Endodermal cell (in vitro differentiated cells): ENCODE measurements at places on chromosomes 7 and 10. TPM values are rescaled to one million over a fixed set of nuclear protein-coding genes. Genes with fewer than 3 reads are reported as not detected.

DNA sequence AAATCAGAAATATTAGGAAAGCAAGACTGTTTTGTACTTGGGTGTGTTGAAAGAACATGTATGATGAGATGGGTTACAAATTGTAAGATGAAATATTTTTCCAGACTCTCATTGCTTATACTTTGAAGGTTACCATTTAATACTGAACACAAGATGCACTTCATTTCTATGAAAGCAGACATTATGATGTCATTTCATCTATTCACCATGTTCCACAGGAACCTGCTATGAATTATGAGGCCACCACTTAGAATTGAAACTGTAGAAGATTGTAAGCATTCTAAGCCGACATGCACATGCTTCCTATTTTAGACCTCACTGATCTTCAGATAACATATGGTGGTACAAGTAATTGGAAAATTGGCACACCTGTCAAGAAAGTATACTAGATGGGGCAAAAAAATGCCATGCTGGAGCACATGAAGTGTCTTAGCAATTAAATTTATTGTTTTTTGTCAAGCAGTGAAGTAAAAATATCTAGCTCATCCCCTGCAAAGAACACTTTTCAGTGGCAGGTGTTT is 195.0 kb downstream of the PHF14 start:
- no peaks in the 10 kb centered on the region for H3K36me3 ChIP-seq
- DNase-seq: no peak
- no peaks in the 10 kb centered on the region for H3K27me3 ChIP-seq
- H3K4me3 ChIP-seq: no peak overlapping the region
- peaks cover 3% of the 10 kb centered on the region for H3K4me1 ChIP-seq

- DNase-seq: no peak
- H3K36me3 ChIP-seq: peaks cover 62% of the 10 kb centered on the region
- H3K27me3 ChIP-seq: no peaks in the 10 kb centered on the region
- no peak overlapping the region for H3K4me3 ChIP-seq
These were observed 41.0 kb downstream of the AASS start for GRCh38 chr7:122103064-122103463.

DNA sequence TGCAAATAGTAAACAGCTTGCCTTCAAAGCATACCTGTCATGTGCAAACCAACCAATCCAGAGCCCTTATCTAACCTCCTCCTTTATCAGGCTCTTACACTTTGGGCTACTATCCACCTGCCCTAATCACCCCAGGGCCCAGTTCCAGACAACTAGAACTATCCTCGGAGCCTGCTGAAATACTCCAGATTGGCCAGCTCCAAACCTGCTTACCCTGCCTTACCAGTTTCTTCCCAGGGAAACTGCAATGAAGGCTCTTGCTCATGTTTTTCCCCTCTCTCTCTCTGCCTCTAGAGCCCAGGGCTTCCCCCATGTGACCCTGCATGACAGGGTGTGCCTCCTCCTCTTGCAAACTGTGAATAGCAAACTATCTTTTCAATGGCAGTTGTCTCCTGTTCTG is 81.4 kb upstream of the CAPZA2 start:
- no peaks in the 10 kb centered on the region for H3K36me3 ChIP-seq
- H3K27me3 ChIP-seq: peaks cover 72% of the 10 kb centered on the region
- DNase-seq: peak; percentile 67
- H3K4me3 ChIP-seq: no peak overlapping the region

GRCh38 chr7:51731075-51731474 is 414.5 kb upstream of the COBL start:
- DNase-seq: peak; percentile 58
- H3K4me1 ChIP-seq: peaks cover 3% of the 10 kb centered on the region
- H3K36me3 ChIP-seq: no peaks in the 10 kb centered on the region

DNA sequence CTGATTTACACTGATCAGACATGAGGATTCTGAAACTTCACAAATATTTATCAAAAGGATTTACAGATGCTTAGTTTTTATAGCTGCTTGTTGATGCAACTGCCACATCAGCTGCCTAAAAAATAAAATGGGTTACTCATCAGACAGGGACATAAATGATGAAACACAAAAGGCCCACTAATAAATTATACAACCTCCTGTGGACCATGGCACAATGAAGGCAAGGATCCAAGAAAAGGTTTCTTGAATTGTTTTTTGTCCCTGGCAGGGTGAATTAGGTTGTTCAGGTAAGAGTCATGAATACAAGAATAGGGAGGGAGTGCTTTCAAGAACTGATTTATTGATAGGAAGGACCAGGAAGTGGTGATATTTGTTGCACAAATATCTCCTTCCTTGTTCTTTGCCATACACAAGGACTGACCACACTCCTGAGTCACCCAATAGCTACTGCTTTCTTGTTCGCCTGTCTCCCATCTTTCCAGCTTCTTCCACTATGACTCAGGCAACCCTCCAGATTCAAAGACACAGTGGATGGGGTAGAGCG is 234.5 kb downstream of the AHR start:
- no peak overlapping the region for H3K27ac ChIP-seq
- DNase-seq: no peak
- H3K27me3 ChIP-seq: peaks cover 15% of the 10 kb centered on the region

DNA sequence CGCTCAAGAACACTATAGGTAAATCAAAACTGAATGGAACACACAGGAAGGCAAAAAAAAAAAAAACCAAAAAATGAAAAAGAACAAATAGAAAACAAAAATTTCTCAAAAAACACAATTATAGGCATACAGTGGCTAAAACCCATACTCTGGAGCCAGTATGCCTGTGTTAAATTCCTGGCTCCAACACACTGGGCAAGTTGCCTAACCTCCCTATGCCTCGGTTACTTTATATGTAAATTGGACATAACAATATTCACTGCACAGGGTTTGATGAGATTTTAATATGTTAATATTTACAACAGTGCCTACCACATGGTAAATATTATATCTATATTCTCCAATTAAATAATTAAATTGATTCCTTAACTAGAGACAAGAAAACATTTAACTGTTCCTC is 217.1 kb downstream of the HTR7 start:
- no peaks in the 10 kb centered on the region for H3K4me1 ChIP-seq
- no peak for DNase-seq
- H3K4me3 ChIP-seq: no peak overlapping the region
- peaks cover 48% of the 10 kb centered on the region for H3K27me3 ChIP-seq

- H3K4me1 ChIP-seq: no peaks in the 10 kb centered on the region
- H3K4me3 ChIP-seq: no peak overlapping the region
- H3K27ac ChIP-seq: no peak overlapping the region
- DNase-seq: no peak
These were observed 73.4 kb downstream of the TCERG1L start for GRCh38 chr10:131237991-131238651.

DNA sequence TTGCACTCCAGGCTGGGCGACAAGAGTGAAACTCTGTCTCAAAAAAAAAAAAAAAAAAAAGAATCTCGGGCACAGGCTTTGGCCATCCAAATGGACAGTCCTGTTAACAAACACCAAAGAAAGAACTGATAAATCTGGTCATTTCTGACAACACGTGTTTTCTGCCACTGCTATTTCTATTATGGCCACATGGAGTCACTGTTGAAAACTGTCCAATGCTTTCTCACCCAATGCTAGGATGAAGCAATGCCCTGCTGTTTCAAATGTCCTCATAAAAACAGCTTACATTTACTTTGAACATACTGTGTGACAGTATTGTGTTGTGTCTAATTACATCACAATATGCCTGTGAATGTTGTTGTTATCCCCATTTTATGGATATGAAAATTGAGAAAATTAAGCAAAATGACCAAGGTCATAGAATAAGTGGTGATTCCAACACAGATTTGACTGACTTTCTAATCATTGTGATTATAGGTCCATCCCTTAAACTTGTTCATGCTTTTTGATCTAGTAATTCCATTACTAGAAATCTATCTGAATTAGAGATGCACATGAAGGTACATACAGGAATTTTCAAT is 19.9 kb upstream of the MAP3K8 start:
- no peaks in the 10 kb centered on the region for H3K4me1 ChIP-seq
- H3K4me3 ChIP-seq: no peak overlapping the region
- no peak for DNase-seq
- H3K27ac ChIP-seq: no peak overlapping the region
- H3K27me3 ChIP-seq: no peaks in the 10 kb centered on the region
- no peaks in the 10 kb centered on the region for H3K36me3 ChIP-seq

- no peak overlapping the region for H3K4me3 ChIP-seq
- no peak for DNase-seq
- no peaks in the 10 kb centered on the region for H3K36me3 ChIP-seq
- H3K27ac ChIP-seq: no peak overlapping the region
- no peaks in the 10 kb centered on the region for H3K27me3 ChIP-seq
These were observed 380.7 kb upstream of the STEAP1 start for GRCh38 chr7:89773611-89774010.

GRCh38 chr10:35435824-35436223 is 99.5 kb downstream of the CCNY start:
- H3K27ac ChIP-seq: no peak overlapping the region
- no peaks in the 10 kb centered on the region for H3K36me3 ChIP-seq
- H3K4me1 ChIP-seq: no peaks in the 10 kb centered on the region
- H3K27me3 ChIP-seq: no peaks in the 10 kb centered on the region

GRCh38 chr7:122643250-122643649 is 55.7 kb downstream of the RNF133 start:
- H3K27me3 ChIP-seq: peaks cover under 1% of the 10 kb centered on the region
- H3K4me3 ChIP-seq: no peak overlapping the region
- no peaks in the 10 kb centered on the region for H3K36me3 ChIP-seq
- DNase-seq: no peak
- no peaks in the 10 kb centered on the region for H3K4me1 ChIP-seq
- no peak overlapping the region for H3K27ac ChIP-seq

DNA sequence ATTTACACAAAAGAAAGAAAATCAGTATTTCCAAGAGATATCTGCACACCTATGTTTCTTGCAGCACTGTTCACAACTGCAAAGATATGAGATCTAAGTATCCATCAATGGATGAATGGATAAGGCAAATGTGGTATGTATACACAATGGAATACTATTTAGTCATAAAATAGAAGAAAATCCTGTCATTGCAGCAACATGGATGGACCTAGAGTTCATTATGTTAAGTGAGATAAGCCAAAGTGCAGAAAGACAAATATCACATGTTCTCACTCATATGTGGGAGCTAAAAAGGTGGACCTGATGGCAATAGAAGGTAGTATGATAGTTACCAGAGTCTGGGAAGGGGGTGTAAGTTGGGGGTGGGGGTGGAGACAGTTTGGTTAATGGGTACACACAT is 1171.6 kb downstream of the SORCS1 start:
- no peaks in the 10 kb centered on the region for H3K36me3 ChIP-seq
- H3K4me1 ChIP-seq: no peaks in the 10 kb centered on the region
- no peak for DNase-seq
- H3K27ac ChIP-seq: no peak overlapping the region
- H3K27me3 ChIP-seq: no peaks in the 10 kb centered on the region

GRCh38 chr7:85102813-85103350 is 84.0 kb downstream of the SEMA3D start:
- DNase-seq: no peak
- H3K4me3 ChIP-seq: no peak overlapping the region
- no peaks in the 10 kb centered on the region for H3K27me3 ChIP-seq
- H3K4me1 ChIP-seq: no peaks in the 10 kb centered on the region

- H3K27ac ChIP-seq: no peak overlapping the region
- H3K4me3 ChIP-seq: no peak overlapping the region
- H3K4me1 ChIP-seq: no peaks in the 10 kb centered on the region
These were observed 38.3 kb downstream of the GPRIN2 start for GRCh38 chr10:46518028-46518725.

DNA sequence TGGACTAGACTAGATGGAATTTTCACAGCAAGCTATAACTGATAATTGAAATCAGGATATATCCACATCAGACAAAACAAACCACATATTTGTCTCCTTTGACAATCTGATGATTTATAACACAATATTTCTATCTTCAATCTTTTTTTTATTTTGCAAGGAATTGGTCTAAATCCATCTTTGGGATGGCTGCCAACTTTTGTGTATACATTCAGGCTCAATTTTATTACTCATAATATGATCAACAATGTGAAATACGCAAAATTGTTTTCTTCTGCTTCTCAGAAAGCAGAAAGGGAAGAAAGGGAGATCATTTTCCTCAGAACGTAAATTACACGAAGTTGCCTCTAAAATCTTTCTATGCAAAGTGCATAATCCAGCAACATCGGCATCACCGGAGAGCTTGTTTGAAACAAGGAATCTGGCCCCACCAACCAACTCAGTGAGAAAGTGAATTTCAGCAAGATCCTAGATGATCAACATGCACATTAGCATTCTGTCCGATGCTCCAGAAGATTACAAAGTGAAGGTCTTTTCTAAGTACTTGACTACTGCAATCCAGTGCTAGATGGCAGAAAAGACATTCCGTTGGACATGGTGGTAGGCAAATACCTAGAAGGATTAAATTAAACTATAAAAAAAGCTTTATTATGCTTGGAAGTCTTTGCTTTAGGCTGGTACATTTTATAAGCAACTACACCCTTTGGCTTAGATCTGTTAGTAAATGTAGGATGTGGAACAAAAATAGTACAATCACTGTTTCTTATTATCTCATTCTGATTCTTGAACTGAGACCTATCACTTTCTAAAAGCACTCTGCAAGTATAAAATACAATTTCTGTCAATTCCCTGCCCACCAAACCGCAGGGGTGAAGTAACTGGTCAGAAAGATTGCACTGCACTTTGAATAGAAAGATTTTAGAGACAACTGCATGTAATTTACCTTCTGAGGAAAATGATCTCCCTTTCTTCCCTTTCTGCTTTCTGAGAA is 126.4 kb upstream of the RSU1 start:
- H3K36me3 ChIP-seq: no peaks in the 10 kb centered on the region
- no peak overlapping the region for H3K27ac ChIP-seq
- H3K4me3 ChIP-seq: no peak overlapping the region
- no peak for DNase-seq

DNA sequence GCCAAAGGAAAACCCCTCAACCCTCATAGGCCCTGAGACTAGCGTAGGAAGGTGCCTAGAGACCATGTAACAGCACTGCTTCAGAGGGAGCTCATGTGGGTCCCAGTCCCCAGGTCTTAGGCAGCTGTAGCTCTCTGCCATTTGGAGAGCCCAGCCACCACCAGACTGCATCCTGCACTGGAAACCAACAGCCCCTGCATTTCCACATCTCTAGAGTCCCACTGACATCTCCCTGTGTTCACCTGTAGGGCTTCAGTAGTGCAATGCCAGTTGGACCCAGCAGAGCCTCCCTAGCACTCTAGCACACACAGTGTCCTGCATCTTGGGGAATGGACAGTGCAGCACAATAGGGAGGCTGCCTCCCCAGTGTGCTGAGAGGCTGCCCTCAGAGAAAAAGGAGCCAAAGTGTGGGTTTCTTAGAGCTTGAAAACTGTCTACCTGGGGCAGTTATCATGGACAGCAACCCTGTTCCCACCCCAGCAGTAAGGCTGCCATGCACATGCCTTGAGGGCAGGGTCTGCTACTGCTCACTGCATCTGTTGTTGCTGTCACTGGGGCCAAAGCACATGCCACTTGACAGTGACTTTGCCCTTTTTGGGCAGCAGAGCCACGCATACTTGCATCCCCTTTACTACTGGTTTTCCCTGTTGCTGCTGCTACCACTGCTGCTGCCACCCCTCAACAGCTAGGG is 46.7 kb upstream of the ANTXRL start:
- H3K27ac ChIP-seq: no peak overlapping the region
- no peaks in the 10 kb centered on the region for H3K4me1 ChIP-seq
- no peaks in the 10 kb centered on the region for H3K36me3 ChIP-seq
- peak; percentile 32 for DNase-seq

Gene SLC25A28
- 16.7 to 30.0 TPM (median 27.2 TPM) in 3 replicates for total RNA-seq

Gene DDC
- total RNA-seq: 0.84 and 1.1 TPM in 2 replicates

Gene OR2F2
- total RNA-seq: not detected in 3 replicates

Gene EFCAB10
- total RNA-seq: 0.82 to 1.5 TPM (median 0.89 TPM) in 3 replicates

Gene CHN2
- 3.3 to 14.9 TPM (median 14.0 TPM) in 3 replicates for total RNA-seq

Gene DTX2
- total RNA-seq: 34.1 and 40.4 TPM in 2 replicates
